ENCODE measurements at places on chromosomes 13 and 19.
A peak's percentile ranks its signal among the peaks of the same experiment; 100 is the strongest.

DNA sequence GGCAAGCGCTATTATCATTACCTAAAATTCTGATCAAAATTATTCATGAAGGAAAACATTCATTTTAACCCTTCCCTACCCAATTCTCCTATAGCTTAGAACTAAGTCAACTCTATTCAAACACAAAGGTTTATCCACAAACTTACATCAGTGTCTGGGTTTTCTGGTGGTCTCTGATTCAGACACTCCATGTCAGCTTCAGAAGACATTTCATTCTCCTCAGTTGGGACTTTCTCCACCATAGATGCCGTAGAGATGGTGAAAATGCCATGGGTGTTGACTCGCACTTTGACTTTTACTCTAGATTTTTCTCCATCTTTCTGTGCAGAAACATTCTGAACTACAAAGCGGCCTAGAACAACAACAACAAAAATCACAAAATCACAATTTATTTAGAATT, 16.3 kb downstream of the HSPH1 start:
- no peak for DNase-seq

- DNase-seq = no peak
Observed at GRCh38 chr13:30671271-30671815, 53.6 kb downstream of the USPL1 start.

DNA sequence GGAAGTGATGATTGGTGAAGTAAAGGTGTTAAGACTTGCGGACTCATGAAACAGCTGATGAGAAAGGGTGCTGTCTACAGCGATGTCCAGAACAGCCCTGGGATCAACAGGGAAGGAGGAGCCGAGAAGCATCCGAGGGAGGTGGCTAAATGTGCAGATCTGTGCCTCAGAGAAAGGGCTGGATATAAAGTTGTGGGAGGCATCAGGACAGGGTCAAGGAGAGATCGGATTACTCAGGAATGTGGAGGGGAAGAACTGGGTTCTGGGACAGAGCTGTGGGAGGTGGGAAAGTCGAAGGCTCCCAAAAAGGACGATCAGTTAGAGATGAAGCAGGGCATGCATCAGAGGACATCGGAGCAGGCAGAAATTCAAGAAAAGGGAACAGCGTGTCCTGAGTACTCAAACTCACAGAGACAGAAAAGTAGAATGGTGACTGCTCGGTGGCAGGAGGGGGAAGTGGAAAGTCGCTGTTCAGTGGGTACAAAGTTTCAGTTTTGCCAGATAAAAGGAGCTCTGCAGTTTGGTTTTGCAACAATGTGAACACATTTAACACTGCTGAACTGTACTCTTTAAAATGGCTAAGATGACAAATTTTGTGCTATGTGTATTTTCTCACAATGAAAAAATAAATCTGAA, 1.9 kb downstream of the SIGLEC14 start:
- DNase-seq = no peak

- peak; percentile 56 for DNase-seq
Observed at GRCh38 chr13:60090574-60090973, 73.2 kb downstream of the DIAPH3 start.

DNA sequence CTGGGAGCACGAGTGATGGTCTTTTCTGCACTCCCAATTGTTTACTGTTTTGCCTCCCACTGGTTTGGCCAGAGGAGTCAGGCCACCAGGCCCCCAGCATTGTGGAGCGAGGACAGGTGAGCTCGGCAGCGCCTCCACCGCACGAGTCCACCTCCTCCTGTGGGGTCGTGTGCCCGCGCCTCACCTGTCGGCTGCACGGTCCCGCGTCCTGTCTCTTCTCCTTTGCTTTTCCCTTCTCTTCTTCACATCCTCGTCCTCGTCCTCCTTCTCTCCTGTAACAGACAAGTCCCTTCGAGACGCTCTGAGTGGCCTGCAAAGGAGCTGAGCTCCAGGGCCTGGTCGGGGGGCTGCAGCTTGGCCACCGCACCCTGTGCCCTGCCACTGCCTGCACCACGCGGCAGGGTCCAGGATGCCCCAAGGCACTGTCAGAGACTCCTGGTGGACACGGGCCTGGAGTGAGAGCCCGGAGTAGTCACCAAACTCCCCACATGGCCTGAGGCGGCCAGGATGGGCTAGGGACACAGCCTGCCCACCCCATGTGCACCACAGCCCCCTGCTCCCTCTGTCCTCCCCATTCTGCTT, 11.4 kb downstream of the AKAP8 start:
- DNase-seq = no peak

- no peak for DNase-seq
Observed at GRCh38 chr13:84668637-84669036, 786.4 kb upstream of the SLITRK1 start.

- DNase-seq = peak; percentile 75
Observed at GRCh38 chr13:20714563-20715329, 11.2 kb downstream of the IL17D start.
